Esophagus squamous epithelium (tissue), 5 donors: ENCODE measurements at places on chromosomes 5 and 9.

GRCh38 chr5:149426931-149427330, 47.8 kb upstream of the IL17B start:
- no peak for DNase-seq

GRCh38 chr5:54243483-54244080, 66.8 kb downstream of the ARL15 start:
- no peak for DNase-seq

DNA sequence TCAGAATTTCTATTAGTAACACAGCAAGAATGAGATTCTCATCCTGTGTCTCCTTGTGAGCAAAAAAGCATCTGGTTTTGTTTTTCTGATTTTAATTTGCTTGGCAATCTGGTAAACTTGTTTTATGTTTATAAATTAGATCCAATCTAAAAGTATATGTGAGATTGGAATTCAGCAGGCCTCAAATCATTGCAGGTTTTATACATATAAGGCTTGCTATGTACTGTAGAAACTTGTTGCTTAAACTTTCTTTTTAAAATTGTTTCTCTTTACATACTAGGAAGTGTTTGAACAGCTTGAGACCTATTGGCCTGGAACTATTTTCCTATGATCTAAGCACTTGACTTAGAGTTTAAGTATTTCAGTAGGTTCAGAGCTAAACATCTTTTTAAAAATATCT, 1037.8 kb downstream of the NR2F1-AS1 start:
- DNase-seq = no peak

GRCh38 chr5:42547141-42547540, 123.9 kb downstream of the GHR start:
- DNase-seq = no peak

DNA sequence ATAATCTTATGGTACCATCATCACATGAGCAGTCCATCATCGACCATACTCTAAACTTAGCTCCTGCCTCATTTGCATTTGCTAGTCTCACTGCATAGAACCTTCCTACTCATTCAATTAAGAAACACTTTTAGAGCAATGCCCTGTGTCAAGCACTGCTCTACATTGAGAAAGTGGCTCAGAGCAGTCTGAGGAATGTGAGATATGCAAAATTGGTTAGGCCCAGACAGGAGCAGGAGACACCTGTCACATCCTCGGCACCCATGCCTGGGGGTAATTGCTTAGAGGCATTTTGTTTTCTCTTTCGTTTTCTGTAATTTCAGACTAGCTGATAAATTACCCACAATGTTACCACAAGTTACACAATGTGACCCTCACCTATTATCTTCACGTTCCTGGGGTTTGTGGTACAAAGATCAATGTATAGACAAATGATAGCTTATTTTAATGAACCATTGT, 4.9 kb upstream of the RARS1 start:
- no peak for DNase-seq

DNA sequence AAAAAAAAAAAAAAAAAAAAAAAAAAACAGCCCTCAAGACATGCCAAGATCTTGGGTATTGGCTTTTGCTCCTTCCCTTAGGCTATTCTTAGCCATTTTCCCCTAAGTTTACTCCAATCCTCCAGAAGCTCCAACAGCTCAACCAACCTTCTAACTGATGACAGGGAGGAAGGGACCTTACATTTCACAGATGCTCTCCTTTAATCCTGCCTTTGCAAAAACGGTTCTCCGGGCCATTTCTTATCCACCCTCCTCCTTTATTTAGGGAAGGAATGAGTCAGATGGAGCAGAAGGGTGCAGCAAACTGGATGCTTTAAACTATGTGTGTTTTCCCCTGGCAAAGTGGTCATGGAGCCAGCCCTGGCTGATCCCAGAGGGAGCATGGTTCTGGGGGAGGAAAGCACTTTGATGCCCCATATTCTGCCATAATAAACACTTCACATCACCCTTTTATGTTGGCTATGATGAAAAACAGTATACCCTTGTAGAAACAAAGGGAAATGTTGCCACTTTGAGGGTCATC, 369.4 kb upstream of the DMAC1 start:
- no peak for DNase-seq

GRCh38 chr5:139660923-139661814, 13.0 kb downstream of the CXXC5 start:
- no peak for DNase-seq

DNA sequence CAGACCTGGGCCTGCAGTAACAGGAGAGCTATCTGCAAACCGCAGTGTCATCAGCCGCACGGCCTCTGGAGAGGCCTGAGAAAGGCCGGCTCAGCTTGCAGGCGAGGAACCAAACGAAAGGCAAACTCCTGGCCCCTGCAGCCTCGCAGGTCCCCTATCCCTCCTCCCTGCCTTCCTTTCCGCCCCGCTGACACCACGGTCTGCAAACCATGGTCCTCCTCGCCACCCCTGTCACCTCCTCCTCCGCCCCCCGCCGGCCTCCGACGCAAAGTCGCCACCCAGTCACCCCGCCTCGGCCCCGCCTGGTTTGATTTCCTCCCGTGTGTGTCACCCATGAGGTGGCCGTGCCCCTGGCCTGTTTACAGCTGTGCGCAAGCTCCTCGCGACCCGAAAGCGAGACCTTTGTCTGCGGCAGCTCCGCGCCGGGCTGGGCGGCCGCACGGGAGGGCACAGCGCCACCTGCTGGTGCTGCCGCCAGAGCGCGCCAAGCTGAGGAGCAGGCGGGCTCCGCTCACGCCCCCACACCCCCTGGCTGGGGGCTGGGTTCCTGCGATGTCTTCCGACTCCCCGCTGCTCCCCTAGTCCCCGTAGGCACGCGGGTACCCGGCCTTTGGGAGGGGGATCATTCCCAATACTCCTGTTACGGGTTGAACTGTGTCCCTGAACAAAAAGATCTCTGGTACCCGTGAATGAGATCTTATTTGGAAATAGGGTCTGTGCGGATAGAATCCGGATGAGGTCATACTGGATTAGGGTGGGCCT, 19.4 kb downstream of the GBGT1 start:
- peak; percentile 58 for DNase-seq

DNA sequence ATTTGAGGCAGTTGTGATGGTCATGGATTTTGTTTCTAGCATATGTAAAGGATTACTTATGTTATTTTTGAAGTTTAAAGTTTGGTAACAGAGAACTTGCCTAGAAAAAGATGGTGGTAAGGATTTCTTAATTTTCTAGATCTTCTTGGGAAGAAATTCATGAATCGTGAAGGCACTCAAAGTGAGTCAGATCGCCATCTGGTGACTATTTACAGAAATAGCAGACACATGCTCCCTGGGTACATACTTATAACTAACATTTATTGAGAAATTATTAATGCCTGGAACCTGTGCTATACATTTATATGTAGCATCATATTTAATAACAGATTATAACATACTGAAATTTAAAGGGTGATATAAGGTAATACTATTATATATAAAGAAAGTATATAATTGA, 299.7 kb downstream of the IZUMO3 start:
- no peak for DNase-seq

GRCh38 chr5:127001621-127002296, 28.6 kb downstream of the MARCHF3 start:
- DNase-seq = no peak

DNA sequence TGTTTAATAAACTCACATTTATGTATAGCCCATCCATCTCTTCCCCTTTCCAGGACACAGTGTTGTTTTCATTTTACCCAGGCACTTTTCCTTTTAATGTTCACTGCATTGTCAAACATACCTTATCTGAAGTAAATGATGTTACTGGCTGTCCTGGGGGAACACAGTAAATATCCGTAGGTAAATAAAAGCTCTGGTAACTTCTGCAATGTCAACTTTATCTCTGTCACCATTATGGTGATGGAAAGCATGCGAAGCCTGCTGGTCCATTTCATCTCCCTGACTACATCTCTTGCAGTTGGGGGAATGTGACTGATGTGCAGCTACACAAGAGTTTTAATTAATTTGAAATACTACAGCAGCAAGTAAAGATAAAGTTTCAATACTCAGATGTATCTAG, 1162.1 kb upstream of the SEMA6A start:
- DNase-seq = no peak

DNA sequence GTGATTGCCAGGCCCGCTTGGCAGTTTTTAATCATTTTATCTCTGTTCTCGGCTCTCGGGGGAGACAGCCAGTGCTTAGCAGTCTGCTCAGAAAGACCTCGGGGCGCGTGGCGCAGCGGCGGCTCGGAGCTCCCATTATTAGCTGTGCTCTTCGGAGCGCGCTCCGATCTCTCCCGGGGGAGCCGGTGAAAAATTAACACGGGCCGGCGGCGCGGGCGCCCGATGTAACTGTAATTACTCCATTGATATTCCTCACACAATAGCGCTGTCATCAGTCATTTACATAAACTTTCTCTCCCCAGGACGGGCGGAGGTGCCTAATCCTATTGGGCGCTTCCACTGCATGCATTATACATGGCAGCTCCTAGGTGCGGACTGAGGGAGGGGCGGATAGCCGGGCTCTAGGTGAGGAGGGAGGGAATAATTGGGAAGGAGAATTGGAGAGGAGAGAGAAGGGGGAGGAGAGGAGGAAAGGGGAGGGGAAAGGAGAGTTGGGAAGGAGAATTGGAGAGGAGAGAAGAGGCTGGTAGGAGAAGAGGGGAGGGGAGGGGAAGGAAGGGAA, 24.9 kb downstream of the LMX1B start:
- no peak for DNase-seq

DNA sequence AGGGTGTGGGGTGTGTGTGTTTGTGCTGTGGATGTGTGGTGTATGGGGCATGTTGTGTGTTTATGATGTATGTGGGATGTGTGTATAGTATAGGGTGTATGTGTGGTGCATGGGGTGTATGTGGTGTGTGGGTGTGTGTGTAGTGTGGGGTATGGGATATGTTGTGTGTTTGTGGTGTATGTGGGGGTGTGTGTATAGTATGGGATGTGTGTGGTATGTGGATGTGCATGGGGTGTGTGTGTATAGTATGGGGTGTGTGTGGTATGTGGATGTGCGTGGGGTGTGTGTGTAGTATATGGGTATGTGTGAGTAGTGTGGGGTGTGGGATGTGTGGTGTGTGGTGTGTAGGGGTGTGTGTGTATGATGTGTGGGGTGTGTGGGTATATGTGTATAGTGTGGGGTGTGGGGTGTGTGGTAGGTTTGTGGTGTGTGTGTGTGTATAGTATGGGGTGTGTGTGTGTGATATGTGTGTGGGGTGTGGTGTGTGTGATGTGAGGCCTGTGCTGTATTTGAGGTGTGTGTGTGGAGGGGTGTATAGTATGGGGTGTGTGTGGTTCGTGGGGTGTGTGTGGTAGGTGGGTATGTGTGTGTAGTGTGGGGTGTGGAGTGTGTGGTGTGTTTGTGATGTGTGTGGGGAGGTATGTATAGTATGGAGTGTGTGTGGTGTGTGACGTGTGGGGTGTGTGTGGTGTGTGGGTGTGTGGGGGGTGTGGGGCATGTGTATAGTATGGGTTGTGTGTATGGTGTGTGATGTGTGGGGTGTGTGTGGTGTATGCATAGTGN, 10.5 kb downstream of the ECSCR start:
- DNase-seq = no peak

DNA sequence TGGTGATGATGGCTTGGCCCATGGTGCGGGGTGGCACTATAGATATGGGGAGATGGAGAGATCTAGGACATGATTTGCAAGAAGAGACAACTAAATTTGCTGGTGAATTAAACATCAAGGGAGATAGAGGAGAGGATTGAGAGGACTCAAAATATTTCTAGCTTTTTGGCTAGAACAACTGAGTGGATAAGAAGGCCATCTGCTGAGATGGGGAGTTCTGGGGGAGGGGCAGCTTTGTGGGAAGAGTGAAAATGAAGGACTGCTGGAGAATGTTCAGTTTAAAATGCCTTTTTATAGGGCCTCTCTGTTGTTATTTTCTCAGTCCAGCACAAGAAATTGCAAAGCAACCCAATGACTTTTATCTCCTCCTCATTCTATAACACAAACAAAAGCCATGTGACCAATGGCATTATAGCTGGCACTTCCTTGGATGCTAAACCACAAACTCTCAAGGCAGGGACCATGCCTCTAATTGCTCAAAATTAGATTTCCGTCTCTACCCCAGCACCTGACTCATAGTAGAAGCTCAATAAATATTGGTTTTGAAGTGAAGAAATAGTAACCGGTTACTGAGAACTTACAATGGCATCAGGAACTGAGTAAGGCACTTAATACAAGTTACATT, 29.8 kb downstream of the JAKMIP2 start:
- DNase-seq = no peak

GRCh38 chr5:112205846-112206245, 213.2 kb downstream of the EPB41L4A start:
- DNase-seq = no peak

DNA sequence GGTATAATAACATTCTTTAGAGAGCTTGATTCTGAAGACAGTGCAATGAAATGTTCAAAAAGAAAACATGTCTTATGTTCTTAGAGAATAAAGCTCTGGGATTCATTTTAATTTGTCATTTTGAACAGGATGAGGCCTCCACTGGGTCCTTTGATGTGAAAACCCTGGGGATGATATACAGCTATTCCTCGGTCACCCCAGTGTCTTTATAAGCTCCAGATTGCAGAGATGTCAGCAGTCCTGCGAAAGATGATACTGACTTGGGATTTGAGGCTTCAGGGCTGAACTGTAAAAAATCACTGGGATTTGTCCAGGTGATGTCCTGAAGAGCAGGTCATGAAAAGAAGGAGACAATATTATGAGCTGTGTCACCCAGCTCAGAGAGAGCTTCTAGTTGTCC, 529.7 kb upstream of the ZNF608 start:
- DNase-seq = no peak
